ENCODE measurements at places on chromosomes 2 and 18.

DNA sequence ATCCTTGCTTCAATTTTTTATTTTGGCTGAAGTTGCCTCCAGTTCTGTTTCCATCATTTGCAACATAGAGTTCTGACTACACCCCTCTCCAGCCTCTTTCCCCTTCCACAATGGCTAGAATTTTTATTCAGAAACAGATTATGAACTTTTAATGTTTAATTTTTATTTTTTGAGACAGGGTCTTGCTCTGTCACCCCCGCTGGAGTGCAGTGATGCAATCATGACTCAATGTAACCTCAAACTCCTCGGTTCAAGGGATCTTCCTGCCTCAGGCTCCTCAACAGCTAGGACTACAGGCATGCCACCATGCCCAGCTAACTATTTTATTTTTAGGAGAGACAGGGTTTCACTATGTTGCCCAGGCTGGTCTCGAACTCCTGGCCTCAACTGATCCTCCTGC is 2.8 kb downstream of the NTSR2 start:
- DNase-seq = no peak

- DNase-seq = no peak
These were observed 675.5 kb upstream of the SLC8A1 start for GRCh38 chr2:41127351-41127750.

DNA sequence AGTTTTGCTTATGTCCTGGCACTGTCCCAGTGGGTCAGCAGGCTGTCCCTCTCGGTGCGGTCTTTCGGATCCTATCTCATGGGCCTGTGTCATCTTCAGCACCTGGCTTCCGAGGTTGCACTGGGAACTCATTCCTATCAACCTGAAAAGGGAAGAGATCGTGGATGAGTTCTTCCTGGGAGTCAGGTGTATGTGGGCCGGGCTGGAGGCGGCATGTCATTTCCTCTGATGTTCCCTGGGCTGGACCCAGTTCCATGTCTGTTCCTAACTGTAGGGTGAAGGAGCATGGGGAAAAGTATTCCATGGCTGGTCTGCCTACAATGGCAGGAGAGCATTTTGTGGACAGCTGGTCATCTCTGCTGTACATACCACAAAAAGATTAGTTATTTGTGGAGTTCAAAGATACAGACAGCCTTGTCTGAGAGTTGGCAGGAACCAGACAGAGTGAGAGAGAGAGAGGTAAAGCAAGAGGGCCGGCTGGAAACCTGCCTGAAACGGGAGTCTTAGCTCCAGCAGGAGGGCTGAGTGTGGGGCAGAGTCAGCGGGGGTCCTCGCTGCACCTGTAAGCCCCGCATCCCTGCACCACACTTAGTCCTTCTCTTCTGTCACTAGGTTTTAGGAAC is 25.2 kb downstream of the FAM228A start:
- DNase-seq = no peak

- DNase-seq = no peak
These were observed 413.6 kb downstream of the PTH2R start for GRCh38 chr2:208820014-208820688.

DNA sequence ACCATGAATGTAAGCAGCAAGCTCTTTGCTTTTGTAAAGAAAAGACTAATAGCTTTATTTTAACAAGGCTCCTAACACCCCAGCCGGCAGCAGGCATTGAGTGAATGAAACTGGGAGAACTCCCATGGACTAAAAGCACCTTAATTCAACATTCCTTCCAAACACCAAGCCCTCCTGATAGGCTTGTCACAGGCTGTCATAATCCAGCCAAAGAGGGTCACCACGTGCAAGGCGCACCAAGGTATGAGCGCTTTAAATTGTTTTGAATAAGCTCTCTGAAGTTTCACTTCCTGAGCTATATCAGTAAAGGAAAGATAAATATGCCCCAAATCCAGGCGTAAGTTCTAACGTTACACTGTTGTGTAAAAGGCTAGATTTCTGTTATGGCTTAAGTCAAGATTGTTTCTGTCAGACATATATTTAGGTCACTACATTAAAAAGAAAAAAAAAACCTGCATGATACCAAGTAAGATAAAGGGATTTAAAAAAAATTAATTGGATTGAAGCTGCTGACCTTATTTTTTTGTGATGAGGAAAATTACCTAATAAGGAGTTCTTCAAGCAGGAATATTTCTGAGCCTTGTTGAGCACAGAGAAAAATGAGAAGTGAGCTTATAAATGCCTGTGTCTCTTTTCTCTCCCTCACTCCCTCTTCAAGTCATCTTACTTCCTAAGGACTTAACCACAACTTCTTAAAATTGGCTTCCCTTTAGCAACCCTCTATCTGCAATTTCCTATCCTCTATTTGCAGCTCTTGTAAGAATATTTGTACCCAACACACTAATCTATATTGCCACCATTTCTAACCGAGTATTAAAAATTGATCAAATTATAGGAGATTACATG is 136.1 kb upstream of the NRP2 start:
- DNase-seq = no peak

GRCh38 chr18:74069178-74070050 is 78.2 kb downstream of the FBXO15 start:
- no peak for DNase-seq

DNA sequence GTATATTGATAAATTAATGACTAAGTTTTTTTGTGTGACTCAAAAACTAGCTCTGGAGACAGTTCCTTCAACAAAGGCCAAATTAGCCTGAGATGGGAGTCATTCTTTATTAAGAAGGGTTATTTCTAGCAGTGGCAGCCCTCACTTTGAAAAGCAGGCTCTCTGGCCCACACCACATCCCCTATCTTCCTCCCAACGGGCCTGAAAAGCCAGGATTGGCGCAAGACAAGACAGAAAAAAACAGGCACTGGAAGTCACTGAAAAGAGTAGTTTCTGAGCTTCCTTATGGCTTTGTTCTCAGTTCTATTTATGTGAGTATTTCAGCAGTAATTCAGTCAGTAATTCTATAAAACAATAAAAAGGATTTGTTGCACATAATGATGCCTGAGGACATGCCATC is 149.0 kb downstream of the LAMA3 start:
- DNase-seq = no peak

- no peak for DNase-seq
These were observed 399.6 kb upstream of the DSEL start for GRCh38 chr18:67916097-67916496.

GRCh38 chr2:20138696-20139095 is 86.2 kb downstream of the SDC1 start:
- DNase-seq = no peak

- DNase-seq = no peak
These were observed 210.5 kb downstream of the HDAC4 start for GRCh38 chr2:239190361-239190760.

GRCh38 chr18:45014047-45014501 is 333.4 kb downstream of the SETBP1 start:
- no peak for DNase-seq

- DNase-seq = no peak
These were observed 53.7 kb upstream of the GRB14 start for GRCh38 chr2:164675027-164675426.

DNA sequence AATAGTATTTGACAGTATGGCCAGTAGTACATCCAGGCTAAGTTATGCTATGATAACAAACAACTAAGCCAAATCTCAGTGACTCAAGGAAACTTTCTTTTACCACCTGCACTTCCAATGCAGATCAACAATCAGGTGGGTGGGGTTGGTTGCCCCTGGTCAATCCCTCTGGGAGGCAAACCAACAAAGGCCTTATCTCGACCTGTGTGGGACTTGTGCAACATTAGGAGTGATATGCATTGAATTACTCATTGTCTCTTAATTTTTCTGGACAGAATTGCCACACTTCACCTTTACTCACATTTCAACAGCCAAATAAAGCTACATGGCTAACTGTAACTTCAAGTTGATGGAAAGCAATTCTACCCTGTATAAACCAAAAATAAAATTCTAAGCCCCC is 1049.3 kb upstream of the CDH2 start:
- DNase-seq = no peak

DNA sequence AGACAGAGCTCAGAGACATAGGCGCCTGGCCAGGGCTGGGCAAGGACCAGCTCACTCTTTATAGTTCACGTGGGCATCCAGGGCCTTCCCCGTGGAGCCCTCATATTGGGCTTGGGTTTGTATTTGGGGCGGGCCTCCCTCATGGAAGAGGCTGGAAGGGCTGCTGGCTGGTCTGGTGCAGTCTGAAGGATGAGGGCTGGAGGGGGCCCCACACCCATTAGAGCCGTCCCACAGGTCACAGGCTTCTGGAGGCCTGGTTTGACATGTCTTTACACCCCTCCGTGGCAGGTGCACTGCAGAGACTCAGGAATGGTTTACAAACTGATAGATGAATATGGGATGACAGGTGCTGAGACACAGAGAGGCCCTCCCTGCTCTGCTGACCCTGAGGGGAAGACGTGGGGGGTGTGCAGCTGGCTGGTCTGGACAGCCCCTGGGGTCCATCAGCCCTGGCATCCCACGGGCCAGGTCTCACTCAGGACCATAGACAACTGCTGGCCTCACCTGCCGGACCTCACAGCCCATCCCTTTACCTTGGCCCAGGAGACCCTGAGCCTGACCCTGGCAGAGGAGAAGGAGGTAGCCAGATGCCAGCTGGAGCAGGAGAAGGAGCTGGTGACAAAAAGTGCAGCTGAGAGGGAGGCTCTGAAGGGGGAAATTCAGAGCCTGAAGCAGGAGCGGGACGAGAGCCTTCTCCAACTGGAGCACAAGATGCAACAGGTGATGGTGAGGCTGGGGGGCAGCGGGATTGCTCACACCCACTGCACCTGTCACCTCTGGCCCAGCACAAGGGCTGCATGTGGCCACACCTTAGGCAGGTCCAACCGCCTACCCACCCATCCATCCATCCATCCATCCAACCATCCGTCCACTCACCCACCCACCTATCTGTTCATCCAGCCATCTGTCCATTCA is 43.9 kb downstream of the CROCC2 start:
- no peak for DNase-seq

GRCh38 chr2:112634153-112634873 is 11.4 kb upstream of the SLC20A1 start:
- no peak for DNase-seq

DNA sequence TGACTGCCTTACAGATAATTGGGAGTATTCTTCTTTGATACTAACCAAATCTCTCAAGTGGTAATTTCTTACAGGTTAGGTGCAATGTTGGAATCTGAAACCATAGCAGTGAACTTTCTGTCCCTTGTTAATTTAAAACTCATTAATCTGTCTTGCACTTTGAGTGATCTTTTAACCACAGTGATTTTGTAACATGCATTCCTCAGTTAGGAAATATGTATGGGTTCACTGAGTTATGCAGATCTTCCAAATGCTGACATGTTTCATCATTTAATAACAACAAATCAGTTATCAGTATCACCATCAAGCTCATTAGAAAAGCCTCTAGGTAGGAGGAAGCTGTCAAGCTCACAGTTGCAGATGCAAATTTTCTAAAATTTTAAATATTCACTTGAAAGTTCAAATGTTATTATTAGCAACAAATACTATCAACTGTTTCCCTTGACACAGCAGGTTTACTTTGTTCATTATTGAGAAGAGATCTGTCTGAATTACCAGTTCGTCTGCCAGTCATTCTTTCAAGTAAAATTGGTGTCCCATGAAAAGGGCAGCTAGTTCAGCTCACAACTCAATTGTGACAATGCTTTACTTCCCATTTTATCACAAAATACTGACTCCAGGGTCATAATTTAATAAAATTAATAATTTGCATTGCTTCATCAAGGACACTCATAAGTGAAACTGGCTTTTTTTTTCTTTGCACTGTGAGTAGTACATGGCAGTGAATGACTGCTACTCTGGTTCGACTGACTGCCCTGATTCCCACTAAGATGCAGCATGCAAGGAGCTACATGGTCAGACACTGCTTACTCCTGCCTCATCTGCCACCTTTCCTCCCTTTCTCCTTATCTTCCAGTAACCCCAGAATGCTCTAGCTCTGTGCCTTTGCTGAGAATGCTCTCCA is 31.6 kb downstream of the SUCLG1 start:
- no peak for DNase-seq

- DNase-seq = no peak
These were observed 75.3 kb upstream of the RIOK3 start for GRCh38 chr18:23377669-23378301.

DNA sequence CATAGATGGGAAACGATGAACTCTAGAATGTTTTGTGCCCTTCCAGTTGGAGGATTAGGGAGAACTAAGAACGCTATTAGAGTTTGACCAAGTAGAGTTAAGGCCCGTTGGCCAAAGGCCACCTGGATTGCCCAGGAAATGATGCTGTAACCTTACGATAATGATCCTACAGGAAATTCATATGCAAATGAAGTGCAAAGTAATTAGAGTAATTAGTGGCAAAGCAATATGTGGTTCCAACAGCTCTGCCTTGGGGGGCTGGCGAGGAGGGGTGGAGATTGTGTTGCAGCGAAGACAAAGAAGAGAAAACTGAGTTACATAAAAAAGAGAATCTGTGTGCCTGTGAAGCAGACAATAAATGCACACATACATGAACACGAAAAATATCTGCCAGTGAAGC is 61.5 kb upstream of the BOD1L2 start:
- no peak for DNase-seq

- DNase-seq = no peak
These were observed 16.0 kb upstream of the SNORC start for GRCh38 chr2:232854082-232854481.

DNA sequence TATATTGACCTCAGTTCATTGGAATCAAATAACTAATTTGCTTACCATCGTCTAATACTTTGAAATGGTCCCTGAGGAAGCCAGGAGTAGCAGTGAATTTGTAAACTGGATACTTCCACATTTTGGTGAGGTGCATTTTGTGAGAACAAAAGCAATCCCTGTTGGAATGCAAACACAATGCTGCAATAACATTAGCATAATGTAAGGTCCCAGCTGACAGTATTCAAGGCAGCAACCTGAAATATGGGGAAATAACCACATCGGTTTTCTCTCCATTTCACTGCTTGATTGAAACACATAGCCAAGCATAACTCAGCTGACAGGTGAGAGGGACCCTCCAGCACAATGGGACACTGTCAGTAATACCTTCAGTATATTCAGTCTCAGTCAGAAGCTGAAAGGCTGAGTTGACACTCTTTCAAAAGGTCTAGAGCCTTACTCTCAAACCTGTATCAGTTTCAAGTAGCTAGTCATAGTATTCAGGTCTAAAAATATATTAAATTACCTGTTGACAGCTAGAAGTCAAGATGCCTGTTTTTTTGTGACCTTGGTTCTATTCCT is 1311.9 kb upstream of the NRXN1 start:
- no peak for DNase-seq

GRCh38 chr18:41326311-41326710 is 628.7 kb upstream of the PIK3C3 start:
- no peak for DNase-seq

DNA sequence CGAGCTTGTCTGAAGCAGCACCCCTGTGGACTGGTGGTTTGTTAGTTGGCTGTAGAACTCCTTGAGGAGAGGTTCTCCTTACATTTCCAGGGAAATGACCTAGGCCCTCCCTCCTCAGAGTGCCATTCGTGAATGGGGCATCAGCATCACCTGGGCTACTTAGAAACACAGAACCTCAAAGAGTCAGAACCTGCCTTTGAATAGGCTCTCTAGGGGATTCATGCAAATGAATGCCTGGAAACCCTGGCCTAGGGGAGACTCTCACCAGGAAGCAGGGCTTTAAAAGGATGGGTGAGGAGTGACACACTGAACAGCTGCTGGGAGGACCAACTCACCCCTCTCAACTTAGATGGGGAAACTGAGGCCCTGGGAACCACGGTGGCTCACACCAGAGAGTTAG is 2.1 kb upstream of the MOCOS start:
- DNase-seq = no peak

GRCh38 chr2:33581872-33582271 is 17.2 kb downstream of the FAM98A start:
- DNase-seq = no peak
